RWPE1 (cell line): ENCODE measurements at places on chromosomes 7 and 10.

GRCh38 chr10:78025685-78026364, 3.5 kb downstream of the POLR3A start:
- DNase-seq: peak; percentile 73

DNA sequence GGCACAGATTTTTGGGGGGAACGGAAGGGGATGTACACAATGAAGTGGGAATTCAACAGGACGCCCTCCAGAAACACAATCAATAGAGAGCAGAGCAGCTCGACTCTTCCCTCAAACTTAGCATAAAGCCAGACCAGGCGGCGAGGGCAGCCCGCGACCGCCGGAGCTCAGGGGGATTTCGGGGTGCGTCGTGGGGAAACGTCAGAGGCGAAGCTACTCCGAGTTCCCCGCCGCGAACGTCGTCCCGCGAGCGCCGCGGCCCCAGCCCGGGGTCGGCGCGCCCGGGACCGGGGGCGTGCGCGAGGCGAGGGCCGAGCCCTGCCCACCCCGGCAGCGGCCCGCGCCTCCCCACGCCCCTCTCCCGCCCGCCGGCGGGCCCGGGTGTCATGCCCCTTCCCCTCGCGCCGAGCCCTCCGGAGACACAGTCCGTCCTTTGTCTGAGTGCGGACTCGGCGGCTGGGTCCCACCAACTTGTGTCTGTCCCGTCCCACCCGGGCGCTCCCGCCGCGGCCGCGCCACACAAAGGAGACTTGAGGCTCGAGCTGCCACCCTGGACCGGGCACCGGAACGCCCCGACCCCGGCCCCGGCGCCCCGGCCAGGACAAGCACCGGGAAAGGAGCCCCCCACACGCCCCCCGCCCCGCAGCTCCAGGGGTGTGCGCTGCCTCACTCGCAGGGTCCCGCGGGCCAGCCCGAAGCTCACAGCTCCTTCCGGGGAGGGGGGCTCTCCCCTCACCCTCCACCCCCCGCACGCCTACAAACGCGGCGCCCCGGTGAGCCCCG, 634 bp downstream of the EZH2 start:
- peak; percentile 13 for DNase-seq

DNA sequence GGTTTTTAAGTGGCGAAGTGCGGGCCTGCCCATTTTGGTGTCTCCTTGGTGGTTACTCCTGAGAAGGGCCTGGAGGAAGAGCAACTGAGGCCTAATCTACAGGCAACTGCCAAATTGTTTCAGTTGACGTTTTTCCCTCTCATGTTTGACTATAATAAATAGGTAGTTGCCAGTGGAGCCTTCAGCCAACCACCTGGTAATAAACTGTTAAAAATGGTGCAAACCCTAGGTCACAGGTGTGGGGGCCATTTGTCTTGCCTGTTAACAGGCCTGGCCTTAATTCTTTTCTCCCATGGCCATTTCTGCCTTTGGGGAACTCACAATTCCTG, 3.7 kb downstream of the IKZF1 start:
- no peak for DNase-seq

DNA sequence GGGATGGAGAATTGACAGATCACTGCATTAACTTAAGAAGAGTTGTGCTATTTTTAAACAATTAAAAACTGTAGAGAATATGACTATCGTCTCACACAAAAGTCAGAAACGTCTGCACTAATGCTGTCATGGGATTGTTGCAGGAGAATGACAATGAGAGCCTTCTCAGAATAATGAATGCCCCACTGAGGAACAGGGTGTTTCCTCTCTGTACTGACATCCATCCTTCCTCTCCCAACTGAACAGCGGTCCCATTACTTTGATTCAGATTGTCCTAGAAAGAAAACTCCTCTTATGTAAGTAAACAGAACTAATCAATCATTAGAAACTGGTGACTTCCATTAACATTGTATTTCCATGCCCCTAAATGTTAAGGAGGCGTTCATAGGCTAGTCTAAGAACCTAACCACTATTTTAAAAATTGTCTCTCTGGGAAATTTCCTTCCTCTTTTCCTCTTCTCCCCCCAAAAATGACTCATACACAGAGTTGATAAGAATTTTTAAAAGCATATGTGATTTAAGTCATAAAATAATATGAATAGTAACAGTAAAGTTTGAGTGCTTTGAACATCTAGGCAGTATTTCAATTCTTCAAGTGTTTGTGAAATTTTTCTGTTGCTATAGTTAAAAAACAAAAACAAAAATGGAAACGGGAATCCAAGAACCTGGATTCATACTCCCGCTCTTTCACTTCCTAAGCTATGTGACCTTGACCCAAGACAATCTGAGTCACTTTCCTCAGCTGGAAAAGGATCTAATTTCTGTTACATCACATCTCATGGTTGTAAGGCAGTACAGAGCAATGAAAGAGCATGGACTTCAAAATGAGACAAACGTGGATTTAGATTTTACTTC, 12.7 kb upstream of the MACC1 start:
- DNase-seq: peak; percentile 68

DNA sequence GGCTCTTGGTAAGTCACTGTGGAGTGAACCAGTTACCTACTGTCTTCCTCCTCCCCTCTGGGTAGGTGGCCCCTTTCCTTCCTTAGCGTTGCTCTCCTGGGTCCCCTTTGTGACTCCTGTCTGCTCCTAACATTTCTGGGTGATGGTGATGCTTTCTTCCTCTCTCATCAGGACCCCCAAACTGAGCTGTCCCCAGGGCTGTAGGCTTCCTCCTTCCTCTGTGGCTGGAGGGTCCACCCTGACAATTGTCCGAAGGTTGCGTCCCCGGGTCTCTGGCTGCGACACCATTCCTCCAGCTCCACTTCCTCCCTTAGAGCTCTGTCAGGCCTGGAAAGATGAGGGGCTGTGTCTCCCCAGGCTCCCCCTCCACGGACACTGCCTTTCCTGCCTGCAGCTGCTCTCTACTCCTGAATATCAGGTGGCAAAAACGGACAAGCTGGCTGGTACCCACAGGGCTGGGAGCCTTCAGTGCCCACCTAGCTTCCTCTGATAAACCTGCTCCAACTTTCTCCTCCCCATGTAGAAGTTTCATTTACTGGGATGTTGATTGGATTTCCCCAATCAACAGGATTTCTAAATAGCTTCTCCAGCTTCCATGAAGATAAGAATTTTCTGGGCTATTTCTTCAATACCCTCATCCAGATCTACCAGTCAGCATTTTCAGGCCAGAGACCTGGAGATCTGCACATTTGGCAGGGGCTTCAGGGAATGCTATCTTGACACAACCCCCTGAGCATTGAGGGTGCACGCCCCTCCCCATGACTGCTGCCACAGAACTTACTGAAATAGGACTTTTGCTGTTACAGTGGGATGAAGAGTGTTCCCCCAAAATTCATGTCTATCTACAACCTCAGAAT, 506.5 kb downstream of the TCERG1L start:
- no peak for DNase-seq

DNA sequence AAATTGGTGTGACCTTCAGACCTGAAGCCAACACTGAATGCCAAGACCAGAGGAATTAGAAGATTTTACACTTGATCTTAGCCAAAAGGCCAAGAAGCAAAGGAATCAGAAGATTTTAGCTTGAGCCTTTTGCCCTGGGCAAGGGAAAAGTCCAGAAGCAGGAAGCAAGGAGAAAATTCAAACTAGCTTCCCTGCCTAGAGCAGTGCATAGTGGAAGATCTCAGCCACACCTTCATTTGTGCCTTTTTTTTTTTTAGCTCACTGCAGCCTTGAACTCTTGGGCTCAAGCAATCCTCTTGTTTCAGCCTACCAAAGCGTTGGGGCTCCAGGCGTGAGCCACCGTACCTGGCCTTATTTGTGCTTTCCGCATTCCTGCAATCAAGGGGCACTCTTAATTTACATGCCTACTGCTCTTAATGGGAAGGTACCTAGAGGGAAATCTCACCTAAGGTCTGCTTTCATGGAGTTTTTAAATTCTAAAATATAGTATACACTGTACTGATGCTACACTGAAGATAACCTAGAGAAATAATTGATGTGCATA, 8.3 kb upstream of the PIP4K2A start:
- no peak for DNase-seq

DNA sequence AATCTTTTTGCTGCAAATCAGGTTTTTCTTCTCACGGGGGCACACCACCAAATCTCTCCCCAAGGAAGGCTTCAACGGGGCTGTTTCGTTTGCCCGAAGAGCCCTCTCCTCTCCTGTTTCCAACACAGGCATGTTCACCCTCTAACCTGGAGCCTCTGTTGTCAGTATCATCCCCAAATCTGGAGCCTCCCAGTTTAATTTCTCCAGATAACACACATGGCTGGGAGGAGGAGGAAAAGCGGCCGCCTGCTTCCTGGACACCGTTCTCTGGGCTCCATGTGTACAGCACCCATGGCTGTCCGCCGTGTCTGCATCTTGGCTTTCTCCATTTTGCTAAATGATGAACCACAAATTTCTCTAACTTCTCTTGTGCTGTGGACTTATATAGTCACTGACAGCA, 214.5 kb downstream of the DIP2C start:
- DNase-seq: no peak

- no peak for DNase-seq
These were observed 47.7 kb upstream of the INPP5A start for GRCh38 chr10:132489704-132490534.

- DNase-seq: no peak
These were observed 13.1 kb downstream of the PIP4K2A start for GRCh38 chr10:22701132-22701826.

DNA sequence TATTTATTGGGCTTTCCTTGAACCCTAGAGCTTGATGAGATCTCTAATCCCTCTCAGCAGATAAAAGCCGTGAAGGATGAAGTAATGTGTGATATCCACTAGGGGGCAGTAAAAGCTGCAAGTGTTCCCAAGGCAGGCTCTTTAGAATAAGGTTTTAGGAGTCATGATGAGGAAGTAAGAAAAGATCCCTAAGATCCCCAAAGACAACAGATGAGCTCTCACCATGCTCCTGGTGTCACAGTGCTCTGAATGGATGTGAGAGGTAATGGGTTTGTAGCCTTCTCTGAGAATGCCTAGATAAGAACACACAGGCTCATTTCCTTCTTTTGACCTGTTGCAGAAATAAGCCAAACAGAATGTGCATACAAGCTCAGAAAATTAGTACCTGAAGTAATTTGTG, 70.4 kb upstream of the ITPRID1 start:
- DNase-seq: peak; percentile 55

DNA sequence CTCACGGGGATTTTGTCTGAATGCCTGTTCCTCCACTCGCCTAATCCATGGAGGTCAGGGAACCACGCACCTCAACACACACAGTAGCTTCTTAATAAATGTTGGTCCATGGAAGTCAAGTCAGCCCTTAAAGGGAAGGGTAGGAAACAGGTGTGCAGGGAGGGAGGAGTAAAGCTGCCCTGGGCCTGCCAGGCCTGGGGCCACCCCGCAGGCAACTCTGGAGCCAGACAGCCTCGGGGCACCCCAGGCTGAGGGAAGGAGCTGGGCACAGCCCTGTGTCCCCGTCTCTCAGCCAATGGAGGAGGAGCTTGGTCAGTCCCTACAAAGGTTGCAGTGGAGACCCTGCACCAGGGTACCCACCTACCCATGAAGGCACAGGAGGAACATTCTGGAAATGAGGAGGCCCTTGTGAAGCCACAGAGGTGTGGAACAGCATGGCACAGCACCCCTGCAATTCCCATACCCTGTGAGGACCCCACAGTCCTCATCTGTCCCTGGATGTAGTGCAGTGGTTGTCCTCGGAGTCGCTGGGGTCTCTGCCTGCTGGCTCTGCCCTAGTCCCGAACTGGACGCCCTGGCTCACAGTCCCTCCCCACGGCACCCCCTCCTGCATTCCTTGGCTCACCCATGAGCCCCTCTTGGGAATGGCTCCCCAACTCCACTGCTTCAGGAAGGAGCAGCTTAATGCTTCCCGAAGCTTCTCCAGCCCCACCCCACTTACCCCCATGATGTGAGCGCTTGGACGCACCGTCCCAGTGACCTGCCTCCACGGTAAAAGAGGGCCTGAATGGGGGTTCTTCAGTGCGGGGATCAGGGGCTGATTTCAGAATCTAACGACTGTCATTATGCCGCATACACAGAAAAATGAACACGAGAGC, 79.2 kb upstream of the INSIG1 start:
- DNase-seq: no peak

DNA sequence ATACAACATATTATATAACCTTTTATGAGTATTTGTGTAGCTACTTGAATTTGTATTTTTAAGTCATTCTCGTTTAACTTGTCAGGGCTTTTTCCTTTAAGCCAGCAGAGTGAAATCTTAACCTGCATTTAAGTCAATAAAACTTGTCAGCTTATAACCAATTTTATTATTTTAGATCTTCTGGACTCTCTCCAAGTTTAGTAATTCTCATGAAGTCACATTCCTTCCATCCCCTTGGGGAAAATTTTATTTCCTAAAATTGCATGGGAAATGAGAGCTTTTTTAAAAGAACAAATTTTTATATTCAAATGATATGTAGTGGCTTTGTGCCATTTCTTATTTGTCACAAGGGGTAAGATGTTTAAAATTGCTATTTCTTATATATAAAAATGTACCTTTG, 74.0 kb downstream of the SEPTIN7 start:
- DNase-seq: no peak

DNA sequence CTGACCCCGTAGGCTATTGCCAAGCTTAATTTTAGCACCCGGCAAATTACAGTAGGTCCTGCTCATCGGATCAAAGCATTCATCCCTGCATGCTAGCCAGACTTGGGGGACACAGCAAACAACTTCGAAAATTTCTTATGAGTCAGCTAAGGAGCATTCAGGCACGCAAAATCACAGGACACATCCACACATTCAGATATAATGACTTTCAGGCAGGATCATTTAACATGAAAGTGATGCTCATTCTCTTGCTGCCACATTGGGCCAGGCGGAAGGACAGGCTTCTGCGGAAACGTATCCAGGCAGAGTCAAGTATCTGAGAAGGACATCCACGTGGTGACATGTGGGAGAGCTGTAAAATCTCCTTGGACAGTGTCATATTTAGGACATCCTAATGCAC, 474.0 kb upstream of the NRP1 start:
- DNase-seq: no peak

- peak; percentile 59 for DNase-seq
These were observed 234.5 kb downstream of the PARD3 start for GRCh38 chr10:34580643-34581042.

- no peak for DNase-seq
These were observed 7.5 kb downstream of the CCDC186 start for GRCh38 chr10:114166494-114166893.

DNA sequence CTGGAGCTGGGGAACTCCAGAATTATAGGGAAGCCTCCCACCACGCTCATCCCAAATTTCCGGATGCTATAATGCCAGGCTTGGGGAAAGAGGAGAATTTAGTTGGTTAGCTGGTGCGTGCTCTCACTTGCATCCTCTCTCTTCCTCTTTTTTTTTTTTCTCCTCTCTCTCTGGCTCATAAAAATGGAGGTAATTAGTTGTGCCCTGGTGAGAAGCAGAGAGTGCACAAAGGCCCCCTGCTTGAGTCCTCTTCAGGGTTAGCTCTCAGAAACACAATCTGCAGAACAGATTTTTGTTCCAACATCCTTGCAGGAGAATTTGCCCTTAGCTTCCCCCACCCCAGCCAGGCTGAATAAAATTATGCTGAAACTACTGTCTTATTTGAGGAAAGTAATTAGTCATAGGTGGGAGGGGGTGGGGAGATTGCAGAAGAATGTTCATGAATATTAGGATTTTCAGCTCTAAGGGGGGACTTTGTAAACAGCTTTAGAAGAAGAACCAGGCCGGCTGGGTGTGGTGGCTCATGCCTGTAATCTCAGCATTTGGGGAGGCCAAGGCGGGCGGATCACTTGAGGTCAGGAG, 7.6 kb downstream of the SERPINE1 start:
- no peak for DNase-seq

GRCh38 chr10:48450233-48450740, 143.8 kb downstream of the MAPK8 start:
- DNase-seq: no peak

- DNase-seq: no peak
These were observed 225.3 kb upstream of the POT1 start for GRCh38 chr7:125154930-125155329.
